Activated naive CD8-positive, alpha-beta T cell treated with anti-CD3 and anti-CD28 coated beads for 36 hours (primary cell): ENCODE measurements at places on chromosomes 2 and 18. TPM values are rescaled to one million over a fixed set of nuclear protein-coding genes. Genes with fewer than 3 reads are reported as not detected.

Gene CLHC1
- 7.8 TPM for total RNA-seq

GRCh38 chr2:2642906-2643890 lies 312.1 kb upstream of the MYT1L start:
- no peak for DNase-seq

DNA sequence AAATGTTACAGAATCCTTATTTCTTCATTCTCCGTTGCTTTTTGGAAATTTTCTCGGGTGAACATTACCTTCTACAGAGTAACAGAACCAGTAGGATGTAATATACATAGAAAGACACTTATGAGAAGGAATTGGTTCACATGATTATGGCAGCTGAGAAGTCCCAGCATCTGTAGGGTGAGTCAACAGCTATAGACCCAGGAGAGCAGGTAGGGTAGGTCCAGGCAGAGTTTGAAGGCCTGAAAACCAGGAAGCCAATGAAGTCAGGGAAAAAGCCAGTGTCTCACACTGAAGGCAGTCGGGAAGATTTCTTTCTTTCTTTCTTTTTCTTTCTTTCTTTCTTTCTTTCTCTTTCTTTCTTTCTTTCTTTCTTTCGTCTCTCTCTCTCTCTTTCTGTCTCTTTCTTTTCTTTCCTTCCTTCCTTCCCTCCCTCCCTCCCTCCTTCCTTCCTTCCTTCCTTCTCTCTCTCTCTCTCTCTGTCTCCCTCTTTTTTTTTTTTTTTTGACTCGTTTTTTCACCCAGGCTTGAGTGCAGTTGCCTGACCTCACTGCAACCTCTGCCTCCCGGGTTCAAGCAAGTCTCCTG lies 15.1 kb upstream of the YES1 start:
- DNase-seq = no peak

DNA sequence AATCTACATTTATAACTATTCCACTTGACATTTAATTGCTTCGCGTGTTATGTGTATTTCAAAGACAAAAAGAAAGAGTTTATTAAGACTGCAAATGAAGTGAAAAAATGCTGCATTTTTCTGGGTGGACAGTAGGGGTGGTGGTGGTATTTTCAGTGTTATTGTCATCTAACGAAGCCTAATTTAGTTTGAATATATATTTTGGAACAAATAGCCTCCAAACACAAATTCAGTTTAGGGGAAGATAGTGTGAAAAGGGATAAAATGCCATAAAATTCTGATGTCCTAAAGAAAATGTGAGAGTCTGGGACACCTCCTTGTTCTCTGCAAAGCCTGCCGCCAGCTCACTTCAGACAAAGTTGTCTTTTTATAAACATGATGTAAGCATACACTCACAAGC lies 425.1 kb downstream of the NRXN1 start:
- DNase-seq = no peak
